ENCODE measurements at places on chromosomes 7 and 10. TPM values are rescaled to one million over a fixed set of nuclear protein-coding genes. Genes with fewer than 3 reads are reported as not detected.

Gene EBLN1
- total RNA-seq, result not detected

Gene OR2A42
- total RNA-seq, result under 0.01 TPM

Gene ZNF32
- total RNA-seq, result 29.0 TPM

Gene KIF5B
- 172 TPM for total RNA-seq

- DNase-seq, result no peak
These were observed 147.3 kb upstream of the TMEM196 start for GRCh38 chr7:19920705-19921104.

DNA sequence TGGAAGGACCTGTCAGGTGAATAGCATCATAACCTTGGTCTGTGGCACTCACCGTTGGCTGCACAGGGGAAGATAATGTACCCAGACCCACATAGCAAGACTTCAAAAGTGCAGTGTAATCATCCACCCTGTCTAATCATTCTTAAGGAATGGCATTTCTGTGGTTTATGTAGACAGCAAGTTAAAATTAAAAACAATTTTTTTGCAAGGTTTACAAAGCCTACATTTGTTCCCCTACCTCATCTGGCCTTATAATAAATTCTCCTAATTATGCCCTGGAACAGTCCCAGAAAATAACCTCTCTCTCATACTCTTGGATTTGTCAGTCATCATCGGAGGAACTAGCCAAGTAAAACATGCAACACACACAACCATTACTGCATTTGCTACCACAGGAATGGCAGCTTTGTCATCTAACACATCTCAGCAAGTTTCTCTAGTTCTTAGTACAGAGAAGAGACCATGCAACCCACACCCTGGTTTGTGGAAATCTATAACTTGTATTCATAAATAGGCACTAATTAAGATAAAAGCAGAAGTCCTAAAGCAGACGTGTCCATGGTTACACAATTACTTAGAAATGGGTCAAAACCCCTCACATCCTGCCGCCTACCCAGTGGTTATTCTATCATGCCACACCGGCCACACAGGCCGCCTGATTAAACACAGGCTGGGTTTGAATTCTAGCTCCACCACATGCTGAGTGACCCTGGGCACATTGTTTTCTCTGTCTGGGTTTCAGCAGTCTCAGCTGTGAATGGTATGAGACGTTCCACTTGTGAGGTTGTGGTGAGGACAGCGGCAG is 19.1 kb downstream of the ABLIM1 start:
- DNase-seq, result peak; percentile 61

DNA sequence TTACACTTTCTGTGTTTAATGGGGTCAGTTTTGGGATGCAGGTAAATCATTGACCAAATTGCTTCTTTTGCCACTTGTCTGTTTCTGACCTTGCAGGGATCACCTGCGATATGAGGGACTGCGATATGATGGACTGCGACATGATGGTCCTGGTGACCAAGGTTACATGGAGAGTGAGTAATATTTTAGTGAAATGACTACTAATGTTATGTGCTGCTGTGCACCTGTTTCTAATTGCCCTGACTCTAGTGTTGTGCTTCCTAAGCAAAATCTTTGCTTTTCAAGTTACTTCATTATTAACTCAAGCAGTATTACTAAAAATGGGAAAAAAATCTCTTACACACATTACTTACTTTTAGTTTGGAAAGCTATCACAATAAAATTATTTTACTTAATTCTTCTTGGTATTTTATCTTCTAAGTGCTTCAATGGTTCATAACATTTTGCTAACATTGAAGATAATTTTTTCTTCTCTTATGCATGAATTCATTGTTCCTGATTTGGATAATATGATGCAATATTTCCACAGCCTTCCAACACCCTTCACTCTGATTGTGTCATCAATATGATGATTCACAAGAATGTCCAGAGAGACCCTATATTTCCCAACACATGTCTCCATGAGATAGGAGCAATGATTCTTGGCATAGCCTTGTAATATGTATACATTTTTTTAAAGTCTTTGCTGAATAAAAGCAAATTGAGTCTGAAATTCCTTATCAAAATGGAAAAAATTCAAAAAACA is 306.2 kb upstream of the AKR1E2 start:
- DNase-seq, result peak; percentile 81

DNA sequence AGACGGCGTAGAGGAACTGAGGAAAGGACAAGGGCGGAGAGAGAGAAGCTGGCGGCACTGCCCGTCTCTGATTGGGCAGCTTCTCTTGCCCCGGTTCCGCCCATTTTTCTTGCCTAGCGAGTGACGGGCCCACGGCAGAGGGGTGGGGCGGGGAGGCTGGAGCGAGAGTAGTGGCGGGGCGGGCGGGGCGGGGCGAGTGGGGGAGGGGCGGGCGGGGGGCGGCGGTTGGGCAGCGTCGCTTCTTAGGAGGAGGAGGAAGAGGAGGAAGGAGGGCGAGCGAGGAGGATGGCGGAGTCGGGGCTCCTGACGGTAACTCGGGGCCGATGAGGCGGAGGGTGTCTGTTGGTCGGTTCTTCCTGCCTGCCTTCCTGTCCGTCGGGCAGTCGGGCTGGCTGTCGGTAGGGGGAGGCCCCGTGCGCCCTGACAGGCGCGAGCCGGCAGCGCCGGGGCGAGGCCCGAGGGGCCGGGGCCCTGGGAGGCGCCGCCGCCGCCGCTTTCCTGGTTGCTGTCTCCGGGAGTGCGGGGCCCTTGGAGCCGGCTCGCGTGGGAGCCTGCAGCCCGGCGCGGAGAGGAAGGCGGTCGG is at the start of gene SHOC2:
Gene SHOC2, plus strand, starts transcription at position 256 of the 583 bp plus-strand sequence. CDS start 44,755 bp downstream, outside the sequence.
- no peak for DNase-seq

- DNase-seq, result peak; percentile 25
These were observed 474.1 kb upstream of the ZMIZ1 start for GRCh38 chr10:78594559-78595268.

- no peak for DNase-seq
These were observed 122.1 kb downstream of the GRID1 start for GRCh38 chr10:86244297-86245014.

GRCh38 chr10:26441491-26442214 is 3.5 kb downstream of the APBB1IP start:
- no peak for DNase-seq

- no peak for DNase-seq
These were observed 916.2 kb upstream of the GHITM start for GRCh38 chr10:83222832-83223742.

GRCh38 chr10:73263693-73264347 is 11.4 kb upstream of the MRPS16 start:
- peak; percentile 32 for DNase-seq
